ENCODE measurements at places on chromosomes 2 and 18.

DNA sequence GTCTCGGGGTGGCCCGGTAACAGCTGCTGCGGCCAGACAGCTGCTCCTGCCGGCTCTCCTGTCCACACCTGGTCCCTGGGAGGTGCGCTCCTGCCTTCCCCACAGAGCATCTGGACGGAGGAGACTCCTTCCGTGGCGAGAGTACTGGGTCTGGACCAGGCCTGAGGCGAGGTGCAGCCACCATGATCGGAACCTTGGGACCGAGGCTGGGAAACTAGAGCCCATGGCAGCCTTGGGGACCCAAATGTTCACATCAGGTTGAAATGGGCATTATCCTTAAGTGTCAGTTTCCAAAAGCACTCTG lies 628 bp downstream of the GIGYF2 start:
- DNase-seq = no peak

DNA sequence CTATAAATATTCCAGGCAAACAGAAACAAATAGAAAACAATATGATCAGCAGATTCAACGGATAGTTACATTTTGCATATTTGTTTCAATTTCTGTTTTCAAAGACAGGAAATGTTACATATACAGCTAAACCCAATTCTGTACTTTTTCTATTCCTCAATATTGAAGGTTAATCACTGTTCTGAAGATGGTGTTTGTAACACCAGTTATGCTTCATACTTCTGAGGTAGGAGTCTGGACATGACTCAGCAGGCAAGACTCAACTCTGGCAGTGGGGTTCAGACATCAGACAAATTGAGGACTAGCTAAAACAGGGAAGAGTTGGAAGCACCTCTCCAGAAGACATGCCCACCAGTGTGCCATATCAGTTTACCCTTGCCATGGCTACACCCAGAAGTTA lies 16.6 kb downstream of the SERPINB13 start:
- no peak for DNase-seq

DNA sequence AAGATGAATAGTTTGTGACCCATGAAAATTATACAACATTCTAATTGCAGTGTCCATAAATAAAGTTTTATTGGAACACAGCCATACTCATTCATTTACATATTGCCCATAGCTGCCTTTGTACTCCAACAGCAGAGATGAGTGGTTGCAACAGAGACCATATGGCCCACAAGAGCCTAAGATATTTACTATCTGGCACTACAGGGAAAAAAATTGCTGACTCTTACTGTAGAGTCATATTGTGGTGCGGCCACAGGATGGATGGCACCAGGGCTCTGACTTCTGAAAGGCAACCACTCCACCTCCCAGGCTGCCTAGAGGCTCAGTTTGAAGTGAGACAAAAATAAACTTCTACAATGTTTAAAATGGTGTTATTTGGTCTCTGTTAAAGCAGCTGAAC lies 404.0 kb upstream of the ATP5MC3 start:
- no peak for DNase-seq

- no peak for DNase-seq
Observed at GRCh38 chr2:207045531-207045930, 106.2 kb downstream of the CPO start.

- DNase-seq = no peak
Observed at GRCh38 chr18:43341014-43341413, 63.7 kb upstream of the SYT4 start.

GRCh38 chr18:74146756-74147155 lies 878 bp downstream of the FBXO15 start:
- no peak for DNase-seq

DNA sequence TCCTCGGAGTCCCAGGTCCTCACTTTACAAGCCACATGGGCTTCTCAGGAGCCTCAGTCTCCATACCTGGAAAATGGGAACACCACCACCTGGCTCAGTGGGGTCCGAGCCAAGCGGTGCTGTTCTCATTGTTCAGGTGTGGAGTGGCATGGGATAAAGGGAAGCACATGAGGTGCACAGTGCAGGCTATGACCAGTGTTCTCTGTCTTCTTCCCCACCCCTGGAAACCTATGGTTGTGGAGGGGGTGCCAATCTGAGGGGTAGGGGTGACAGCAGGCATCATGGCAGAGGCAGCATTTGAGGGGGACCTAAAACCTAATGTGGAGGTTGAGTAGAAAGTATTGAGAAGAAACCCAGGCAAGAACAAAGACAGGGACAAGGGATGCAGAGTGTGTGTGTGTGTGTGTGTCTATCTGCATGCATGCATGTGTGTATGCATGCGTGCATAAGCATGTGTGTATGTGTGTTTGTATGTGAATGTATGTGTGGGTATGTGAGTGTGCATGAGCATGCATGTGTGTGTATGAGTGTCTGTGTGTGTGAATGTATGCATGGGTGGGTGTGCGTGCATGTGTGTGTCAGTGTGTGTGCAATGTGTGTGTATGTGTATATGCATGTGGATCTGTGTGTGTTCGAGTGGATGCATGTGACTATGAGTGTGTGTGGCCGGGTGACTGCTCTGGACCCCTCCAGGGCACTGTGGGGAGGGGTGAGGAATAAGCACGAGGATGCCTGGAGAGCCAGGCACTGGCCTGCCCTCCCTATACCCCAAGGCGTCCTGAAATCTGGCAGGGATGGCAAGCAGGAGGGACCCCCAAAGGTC lies 4.0 kb downstream of the KIF1A start:
- no peak for DNase-seq

DNA sequence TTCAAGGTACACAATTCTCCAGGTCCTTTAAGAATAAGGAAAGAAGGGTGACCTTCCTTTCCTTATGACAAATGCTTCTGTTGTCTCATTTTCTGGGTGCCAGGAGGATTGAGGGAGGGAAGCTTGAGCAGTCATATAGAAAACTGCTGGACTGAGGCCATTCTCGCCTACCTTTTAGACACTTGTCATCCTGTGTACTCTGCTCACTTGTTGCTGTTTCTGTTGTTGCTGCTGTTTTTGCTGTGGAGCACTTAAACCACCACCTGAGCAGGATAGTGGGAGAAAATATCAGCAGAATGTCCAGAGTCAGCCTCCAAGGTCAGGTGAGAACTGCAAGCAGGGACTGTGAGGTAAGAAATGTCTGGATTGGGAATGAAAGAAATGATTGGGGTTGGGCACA lies 2.8 kb downstream of the DNAJC5G start:
- no peak for DNase-seq

- DNase-seq = peak; percentile 63
Observed at GRCh38 chr18:77784759-77785379, 535.2 kb downstream of the GALR1 start.

DNA sequence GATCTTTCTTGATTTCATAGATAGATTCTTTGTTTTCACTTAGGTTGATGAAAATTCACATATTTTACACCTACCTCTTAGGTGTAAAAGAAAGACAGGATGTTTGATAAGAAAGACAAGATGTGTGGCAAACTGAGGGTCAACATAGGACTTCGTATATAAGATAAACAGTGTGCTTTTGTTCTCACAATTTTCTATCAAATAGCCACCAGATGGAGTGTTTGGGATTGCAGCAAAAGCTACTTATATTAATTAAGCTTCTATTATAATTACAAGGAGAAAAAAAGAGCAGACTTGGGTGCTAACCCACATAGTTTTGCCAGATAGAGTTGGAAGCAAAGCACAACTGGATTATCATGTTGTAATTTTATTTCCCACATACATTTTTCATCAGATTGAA lies 232.9 kb downstream of the CDH7 start:
- peak; percentile 50 for DNase-seq

GRCh38 chr2:65991381-65992197 lies 443.3 kb upstream of the MEIS1 start:
- no peak for DNase-seq

GRCh38 chr2:200127848-200128247 lies 172.5 kb downstream of the MAIP1 start:
- DNase-seq = no peak

DNA sequence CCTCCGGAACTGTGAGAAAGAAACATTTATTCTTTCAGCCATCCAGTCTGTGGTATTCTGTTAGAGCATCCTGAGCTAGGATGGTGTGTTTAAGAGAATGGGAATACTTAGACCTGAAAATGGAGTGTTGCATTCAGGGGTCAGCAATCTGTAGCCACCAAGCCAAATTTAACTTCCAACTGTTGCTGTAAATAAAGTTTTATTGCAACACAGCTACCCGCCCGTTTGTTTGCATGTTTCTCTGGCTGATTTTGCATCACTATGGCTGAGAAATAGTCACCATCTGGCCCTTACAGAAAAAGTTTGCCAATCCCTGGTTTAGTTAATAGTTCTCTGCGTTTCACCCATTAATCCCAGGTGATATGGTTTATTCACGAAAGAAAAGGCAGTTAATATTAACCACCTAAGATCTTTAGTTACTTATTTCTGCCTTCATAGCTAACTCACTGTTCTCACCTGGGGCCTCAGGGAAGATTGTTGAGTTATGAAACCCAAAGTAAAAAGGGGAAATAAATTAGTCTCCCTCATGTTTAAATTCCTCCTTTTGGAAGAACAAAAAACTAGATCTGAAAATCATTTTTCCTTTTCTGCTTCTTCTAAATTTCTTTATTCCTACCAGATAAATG lies 9.5 kb upstream of the CYS1 start:
- no peak for DNase-seq

DNA sequence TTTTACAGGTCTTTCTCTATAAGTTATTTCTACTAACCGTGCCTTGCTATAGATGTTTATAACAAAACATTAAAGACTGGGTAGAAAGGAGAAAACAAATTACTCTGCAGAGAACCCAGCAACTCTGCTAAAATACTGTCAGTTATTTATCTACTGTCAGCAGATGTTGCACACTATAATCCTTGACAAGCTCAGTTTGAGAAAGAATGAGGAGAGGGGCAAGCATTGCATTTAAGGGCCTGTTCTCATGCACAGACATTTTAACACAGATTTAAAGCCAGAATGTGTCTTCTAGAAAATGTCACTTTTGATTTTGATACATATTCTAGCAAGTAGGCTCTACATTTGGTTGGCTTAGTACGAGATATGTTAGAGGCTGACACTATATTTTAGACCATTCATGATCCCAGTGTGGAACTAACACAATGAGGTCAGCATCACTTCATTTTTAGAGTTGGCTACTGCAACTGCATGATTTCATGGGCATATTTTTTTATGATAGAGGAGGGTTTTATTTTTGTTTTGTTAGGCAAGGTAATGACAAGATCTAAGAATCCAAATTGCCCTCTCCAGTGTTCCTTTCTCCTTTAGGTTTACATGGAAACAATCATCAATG lies 516.4 kb downstream of the ZEB2 start:
- no peak for DNase-seq

- DNase-seq = no peak
Observed at GRCh38 chr2:135657806-135658582, 83.7 kb upstream of the UBXN4 start.

Measured in COR-L47 (cell line).